ENCODE measurements at places on chromosomes 11 and 22.

- no peak for DNase-seq
Measured at GRCh38 chr11:206526-207207, 532 bp downstream of the BET1L start.

DNA sequence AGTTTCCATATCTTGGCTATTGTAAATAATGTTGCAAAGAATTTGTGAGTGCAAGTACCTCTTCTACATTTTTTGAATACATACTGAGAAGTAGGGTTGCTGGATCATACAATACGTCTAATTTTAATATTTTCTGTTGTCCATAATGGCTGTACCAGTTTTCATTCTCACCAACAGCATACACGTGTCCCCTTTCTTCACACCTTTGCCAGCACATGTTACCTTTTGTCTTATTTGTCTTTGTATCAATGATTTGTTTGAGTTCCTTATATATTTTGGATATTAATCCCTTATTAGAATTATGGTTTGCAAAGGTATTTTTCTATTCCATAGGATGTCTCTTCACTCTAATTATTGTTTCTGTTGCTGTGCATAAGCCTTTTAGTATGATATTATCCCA, 904.3 kb downstream of the METTL15 start:
- DNase-seq, result no peak

DNA sequence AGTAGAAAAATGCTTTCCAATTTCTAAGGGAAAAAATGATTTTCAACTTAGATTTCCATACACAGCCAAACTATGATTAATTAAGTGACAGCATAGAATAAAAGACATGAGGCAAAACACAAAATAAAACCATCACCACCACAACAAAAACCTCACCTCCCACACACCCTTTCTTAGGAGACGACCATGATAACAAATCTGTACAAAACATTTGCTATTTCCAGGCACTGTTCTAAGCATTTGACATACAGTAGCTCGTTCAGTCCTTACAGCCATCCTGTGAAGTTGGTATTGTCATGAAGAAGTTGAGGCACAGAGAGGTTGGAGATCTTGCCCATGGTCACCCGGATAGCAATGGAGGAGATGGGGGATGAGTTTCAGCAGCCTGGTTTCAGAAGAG, 8.7 kb downstream of the SPI1 start:
- DNase-seq, result no peak

DNA sequence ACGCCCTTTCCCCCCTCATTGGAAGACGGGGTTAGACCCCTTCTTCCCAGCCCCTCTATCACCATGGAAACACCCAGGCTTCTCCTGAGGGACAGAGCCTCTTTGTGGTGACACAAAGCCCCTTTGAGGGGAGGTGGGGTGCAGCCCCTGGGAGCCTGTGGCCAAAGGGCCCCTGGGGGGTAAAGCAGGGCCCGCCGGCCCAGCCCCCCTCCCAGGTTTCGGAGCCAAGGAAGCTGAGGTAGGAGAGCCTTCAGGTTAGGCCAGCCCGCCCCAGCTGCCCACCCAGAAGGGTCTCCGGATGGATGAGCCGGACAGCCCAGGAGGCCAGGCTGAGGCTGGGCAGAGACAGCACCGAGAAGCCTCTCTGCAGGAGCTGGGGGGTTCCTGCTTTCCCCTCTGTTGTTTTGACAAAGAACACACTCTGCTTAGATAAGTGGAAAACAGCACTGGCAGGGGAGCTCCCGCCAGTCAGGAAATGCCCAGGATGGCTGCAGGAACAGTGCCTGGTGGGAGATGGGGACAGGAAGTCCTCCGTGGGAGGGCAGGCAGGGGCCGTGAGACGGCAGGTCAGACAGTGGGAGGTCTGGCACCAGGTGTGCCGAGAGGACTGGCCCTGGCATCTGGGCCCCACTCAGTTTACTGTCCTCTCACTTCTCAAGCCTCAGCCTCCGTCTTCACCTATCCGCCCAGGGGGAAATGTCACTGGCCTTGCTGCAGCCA, 18.2 kb downstream of the ARVCF start:
- no peak for DNase-seq

DNA sequence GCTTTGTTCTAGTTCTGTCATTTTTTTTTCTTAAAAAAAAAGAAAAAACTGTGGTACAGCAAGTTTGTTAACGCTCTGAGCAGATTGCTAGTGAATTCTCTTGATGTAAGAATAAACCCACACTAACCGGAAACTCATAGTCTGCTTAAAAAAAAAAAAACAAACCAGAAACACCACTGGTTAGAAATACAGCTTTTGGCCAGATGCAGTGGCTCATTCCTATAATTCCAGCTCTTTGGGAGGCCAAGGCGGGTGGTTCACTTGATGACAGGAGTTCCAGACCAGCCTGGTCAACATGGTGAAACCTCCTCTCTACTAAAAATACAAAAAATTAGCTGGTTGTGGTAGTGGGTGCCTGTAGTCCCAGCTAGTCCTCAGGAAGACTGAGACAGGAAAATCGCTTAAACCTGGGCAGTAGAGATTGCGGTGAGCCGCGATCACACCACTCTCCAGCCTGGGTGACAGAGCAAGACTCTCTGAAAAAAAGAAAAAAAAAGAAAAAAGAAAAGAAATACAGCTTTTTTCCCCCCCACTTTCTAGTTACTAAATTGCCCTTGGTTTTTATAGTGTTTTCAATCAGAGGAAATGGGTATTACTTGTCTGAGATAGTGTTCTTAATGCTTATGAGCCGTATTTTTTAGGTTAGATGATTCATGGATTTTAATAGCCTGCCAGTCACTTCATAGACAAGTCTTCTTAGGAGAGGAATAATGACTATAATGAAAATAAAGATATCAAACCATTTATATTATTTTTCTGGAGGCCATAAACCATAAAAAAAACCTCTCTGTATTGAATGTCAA, 222.8 kb downstream of the DDX10 start:
- no peak for DNase-seq

DNA sequence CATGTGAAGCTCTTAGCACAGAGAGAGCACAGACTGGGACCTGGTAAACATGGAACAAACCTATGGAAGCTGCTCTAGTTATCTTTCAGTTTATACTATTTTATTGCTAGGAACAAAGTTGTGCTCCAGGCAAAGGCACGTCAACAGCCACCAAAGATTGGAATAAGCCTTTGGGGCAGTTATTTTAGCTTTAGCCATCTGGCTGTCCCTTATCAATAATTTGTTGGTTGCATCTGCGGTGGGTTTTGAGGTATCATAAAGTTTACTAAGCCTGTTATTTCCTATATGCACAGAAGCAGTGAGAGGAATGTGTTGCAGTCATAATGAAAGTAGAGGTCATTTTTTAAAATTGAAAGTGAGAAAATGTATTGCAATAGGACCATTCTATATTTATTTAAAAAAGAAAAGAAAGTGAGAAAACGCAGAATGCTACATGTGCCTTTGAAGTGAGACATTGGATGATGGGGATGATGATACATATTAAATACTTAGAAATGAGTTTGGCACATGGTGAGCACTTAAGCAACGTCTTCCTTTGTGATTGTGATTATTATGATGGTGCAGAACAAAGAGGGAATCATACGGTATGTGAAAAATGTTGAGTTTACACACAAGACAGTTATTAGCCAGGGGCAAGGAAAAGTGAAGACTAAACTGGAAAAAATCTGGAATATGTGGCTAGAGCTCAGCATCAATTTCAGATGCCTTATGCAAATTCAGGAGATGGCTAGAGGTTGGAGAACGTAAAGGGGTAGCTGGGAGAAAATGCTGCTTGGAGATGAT, 58.3 kb downstream of the PRR5L start:
- no peak for DNase-seq

GRCh38 chr11:2250485-2250884, 19.9 kb downstream of the ASCL2 start:
- no peak for DNase-seq

DNA sequence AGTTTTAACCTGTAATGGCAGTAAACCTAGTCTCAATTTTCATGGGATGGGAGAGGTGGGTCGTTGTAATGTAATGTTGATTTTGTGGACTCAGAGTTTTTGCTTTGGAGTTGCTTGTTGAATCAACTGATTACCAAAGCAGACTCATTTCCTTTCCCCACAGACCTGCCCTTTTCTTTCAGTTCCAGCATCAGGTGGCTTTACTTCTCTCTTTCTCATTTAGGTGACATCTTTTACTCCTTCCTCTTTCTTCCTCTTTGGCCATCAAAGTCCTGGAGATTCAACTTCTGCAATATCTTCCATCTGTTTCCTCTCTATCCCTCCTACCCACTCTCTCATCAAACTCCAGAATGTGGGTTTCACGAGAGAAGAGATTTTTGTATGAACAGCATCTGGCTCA, 313.9 kb downstream of the TMEM135 start:
- no peak for DNase-seq

- no peak for DNase-seq
Measured at GRCh38 chr22:19368876-19369275, 62.7 kb downstream of the HIRA start.

DNA sequence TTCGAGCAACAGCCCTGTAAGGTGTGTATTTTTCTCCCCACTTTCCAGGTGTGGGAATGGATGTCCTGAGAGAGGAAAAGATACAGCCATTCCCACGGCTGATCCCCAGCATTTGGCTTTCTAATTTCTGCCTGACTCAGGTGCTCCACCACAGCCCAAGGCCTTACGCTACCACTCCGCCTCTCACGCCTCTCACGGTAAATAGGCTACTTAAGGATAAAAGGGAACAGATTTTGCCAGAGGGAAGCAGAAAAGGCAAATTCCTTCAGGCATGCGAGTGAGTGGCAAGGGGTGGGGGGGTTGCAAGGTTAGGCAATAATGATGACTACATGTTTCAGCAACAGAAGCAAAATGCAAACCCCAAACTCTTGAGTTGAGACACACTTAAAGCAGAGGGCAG, 9.2 kb downstream of the PVALB start:
- DNase-seq, result no peak

GRCh38 chr11:694563-695287, at the start of gene DEAF1:
TSS of gene DEAF1 (minus strand) at chr11:695222. CDS start at chr11:695047, 175 bp downstream.
- peak; percentile 94 for DNase-seq
